ENCODE measurements at places on chromosomes 16 and 17. TPM values are rescaled to one million over a fixed set of nuclear protein-coding genes. Genes with fewer than 3 reads are reported as not detected.

- peaks cover 18% of the 10 kb centered on the region for H3K4me1 ChIP-seq
- no peak overlapping the region for H3K27ac ChIP-seq
- H3K4me3 ChIP-seq: no peak overlapping the region
- H3K27me3 ChIP-seq: no peaks in the 10 kb centered on the region
- H3K36me3 ChIP-seq: peaks cover 39% of the 10 kb centered on the region
Observed at GRCh38 chr17:81612172-81612970, 24.5 kb downstream of the NPLOC4 start.

DNA sequence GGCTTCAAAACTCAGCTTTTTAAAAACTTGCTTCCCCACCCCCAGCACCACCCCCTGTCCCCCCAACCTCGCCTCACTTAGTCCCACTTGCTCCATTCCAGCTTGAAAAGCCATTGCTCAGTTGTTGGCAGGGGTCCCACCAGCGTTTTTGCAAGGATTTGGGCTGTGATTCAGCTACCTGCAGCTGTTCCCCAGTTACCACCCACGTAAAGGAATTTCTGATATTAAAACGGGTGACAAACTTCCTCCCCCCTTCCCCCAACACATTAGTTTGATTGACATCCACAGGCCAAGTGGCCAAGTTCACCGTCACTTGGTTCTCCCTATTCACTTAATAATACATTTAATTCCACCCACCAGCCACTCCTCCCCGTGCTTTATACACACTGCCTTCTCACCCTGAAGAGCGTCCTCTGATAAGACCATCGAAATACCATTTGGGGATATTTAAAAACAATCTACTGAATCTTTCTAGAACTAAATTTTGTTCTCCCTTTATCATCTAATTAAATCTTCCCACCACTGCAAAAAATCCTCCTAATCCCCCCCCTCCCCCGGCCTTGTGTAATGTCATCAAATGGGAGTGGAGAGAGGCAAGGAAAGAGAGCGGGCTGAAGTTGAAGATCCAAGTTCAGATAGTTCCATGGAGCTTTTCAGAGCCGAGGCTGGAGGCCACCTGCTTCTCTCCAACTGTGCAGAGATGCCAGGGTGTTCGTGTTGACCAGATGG, 55.1 kb downstream of the SOX9 start:
- no peaks in the 10 kb centered on the region for H3K36me3 ChIP-seq
- no peak for DNase-seq
- H3K4me3 ChIP-seq: no peak overlapping the region
- no peaks in the 10 kb centered on the region for H3K27me3 ChIP-seq

DNA sequence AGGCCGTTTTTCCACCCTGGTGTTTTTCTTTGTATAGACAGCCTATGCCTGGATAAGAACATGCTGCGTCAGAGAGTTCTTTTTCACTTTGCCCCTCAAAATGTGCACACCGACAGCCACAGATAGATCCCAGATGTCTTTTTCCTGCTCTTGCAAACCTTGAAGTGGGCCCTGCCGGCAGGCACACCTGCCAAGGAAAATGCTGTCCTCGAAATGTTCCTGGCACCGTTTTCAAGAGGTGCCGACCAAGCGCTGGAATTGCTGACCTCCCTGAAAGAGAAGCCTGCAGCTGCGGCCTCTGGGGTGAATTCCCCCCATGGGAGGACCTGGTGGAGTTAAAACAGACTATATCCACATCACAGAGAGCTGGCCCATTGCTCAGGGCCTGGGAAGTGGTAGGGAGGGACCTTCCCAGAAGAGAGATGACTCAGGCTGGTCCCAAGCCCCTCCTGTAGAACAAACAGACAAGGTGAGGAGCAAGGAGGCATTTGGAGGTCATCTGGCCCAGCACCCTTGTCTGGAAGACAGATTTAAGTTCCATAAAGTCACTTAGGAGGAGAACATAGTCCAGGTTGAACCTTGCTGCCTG, 668.1 kb downstream of the MAF start:
- H3K36me3 ChIP-seq: no peaks in the 10 kb centered on the region
- no peak overlapping the region for H3K4me3 ChIP-seq
- H3K27me3 ChIP-seq: no peaks in the 10 kb centered on the region
- H3K4me1 ChIP-seq: no peaks in the 10 kb centered on the region

GRCh38 chr17:66570447-66571195, 264.3 kb upstream of the CACNG5 start:
- peaks cover 16% of the 10 kb centered on the region for H3K36me3 ChIP-seq
- peaks cover 29% of the 10 kb centered on the region for H3K4me1 ChIP-seq
- DNase-seq: no peak
- no peak overlapping the region for H3K4me3 ChIP-seq
- no peak overlapping the region for H3K27ac ChIP-seq
- no peaks in the 10 kb centered on the region for H3K27me3 ChIP-seq

Gene EPOP
- total RNA-seq: 56.5 TPM

Gene TMC5
- total RNA-seq: 0.10 TPM

Gene SP6
- 0.05 TPM for total RNA-seq
